ENCODE measurements at places on chromosomes 1 and 21.
A peak's percentile ranks its signal among the peaks of the same experiment; 100 is the strongest.

DNA sequence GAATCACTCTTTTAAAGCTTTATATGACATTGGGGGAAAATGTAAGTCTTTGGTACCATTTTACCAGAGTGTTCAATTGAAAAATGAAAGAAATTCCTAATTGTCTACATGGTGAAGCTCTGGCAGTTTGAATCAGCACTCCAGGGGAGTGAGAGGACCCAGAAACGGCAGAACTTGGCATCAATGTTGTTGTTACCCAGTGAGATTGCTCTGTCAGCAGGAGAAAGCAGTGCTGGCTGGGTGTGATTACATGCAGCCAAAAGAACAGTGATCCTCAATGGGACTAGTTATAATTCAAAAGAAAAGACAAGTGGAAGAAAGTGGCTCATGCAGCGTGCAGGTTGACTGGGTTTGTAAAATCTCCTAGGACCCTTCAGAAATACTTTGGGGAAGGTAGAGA lies 206.4 kb downstream of the PTPRC start:
- no peak for DNase-seq

DNA sequence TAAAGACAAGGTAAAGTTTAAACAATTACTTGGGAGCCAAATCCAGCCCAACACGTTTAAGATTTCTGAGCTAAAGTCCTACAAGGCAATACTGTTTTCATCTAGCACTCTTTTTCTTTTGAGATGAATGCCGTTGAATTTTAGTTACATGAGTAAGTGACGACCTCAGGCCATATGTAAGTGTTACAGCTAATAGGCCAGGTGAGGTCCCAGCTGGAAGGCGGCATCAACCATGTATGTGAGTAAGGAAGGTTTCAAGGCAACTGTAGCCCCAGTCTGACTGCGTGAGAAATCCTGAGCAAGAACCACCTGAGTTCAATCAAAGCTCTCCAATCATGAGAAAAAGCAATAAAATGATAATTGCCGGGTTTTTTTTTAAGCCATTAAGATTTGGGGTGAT lies 41.5 kb upstream of the EGLN1 start:
- DNase-seq = no peak

DNA sequence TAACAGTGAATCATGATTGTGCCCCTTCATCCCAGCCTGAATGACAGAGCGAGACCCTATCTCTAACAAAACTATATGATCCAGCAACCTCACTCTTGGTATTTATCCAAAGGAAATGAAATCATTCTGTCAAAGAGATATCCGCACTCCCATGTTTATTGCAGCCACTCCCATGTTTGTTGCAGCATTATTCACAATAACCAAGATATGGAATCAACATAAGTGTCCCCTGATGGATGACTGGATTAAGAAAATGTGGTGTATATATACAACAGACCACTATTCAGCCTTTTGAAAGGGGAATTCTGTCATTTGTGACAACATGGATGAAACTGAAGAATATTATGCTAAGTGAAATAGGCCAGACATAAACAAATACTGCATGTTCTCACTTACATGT lies 44.4 kb downstream of the TRMT1L start:
- no peak for DNase-seq

DNA sequence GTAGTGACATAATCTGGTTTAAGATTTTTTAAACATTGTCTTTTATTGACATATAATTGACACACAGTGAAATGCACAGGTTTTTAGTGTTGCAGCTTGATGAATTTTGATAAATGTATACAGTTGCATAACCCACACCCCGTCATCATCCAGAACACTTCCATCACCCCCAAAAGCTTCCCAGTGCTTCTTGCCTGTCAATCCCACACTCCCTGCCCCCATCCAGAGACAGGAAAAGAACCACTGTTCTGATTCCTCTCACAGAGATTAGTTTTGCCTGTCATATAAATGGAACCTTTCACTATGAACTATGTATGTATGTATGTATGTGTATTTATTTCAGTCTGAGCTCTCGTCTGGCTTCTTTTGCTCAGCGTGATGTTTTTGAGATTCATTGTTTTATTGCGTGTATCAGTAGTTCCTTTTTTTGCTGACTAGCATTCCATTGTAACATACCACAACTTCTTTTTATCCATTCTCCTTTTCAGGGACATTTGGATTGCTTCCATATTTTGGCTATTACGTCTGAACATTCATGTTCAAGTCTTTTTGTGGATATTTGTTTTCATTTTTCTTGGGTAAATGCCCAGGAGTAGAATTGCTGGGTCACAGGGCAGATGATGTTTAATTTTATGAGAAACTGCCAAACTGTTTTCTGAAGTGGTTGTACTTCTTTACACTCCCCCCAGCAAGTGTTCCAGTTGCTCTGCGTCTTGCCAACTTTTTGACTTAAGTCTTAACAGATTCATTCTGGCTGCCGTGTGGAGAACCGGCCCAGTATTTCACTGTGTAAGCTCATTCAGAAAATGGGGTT lies 8.7 kb downstream of the UBIAD1 start:
- no peak for DNase-seq

DNA sequence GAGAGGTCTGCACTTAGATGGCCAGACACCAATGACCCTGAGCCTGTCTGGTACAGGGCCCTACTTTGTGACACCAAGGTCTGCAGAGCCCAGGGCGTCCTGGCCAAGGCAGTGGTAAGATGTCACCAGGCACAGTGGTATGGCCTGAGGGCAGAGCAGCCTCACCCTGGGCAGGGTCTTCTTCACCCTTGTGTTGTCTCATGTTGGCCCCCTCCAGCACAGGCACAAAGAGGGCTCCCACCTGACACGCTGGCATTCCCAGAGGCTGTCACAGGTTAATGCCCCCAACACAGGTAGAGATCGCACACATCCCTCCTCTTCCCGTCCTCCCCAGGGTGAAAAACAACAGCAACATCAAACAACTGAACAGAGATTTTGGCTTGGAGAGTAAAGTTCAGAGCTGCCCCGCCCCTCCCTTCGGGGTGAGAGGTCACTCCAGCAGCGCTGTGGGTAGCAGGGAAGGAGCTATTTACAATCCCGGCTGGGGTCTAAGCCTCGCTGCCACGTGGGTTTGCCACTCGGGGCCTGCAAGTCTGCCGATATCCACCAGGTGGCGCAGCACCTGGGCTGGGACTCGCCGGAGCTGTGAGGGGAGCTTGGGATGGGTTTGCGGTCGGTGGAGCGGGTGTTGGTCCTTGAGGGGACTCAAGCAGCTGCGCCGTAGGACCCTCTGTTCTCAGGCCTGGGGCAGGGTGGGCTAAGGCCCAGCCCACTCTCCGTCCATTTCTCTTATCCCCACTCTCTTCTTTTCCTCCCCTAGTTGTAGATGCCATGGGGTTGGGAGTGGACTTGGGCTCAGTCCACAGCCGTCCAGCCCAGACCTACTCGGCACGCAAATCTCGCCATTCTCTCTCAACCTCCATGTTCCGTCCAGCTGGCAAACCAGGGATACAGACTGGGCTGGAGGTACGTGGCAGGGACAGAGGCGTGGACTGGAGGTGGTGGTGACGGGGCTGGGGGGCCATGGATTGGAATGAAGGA lies 12.7 kb downstream of the EFNA3 start:
- DNase-seq = peak; percentile 50

- DNase-seq = no peak
Observed at GRCh38 chr1:14810595-14811361, 212.3 kb downstream of the KAZN start.

DNA sequence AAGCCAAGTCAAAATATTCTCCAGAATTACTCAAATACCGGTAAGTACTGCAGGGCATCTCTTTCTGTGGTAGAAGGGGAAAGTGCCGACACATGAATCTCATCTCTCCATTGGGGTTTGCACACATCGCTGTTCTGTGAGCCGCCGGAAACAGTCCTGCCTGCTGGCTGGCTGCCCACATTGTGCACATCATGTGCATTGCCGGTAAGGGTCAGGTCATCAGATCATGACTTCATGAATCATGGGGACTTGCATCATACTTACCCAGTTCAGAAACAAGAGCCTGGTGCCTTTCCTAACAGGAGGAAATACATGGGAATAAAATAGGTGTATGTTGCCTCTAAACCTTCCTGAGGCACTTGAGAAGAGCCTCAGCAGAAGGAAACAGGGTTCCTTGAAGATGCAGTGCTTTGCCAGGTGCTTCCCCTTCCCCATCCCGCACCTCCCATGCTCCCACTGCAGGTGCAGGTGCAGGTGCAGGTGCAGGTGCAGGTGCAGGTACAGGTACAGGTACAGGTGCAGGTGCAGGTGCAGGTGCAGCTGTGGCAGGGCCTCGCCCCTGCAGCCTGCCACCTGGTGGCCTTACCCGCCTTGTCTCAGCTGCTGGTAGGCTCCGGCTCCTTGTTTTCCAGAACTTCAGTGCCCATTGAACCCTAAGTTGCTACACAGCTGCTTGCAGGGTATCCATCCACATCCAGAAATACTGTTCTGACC lies 26.5 kb downstream of the GPR137B start:
- no peak for DNase-seq

- no peak for DNase-seq
Observed at GRCh38 chr1:237811633-237812032, 79.1 kb downstream of the ZP4 start.

DNA sequence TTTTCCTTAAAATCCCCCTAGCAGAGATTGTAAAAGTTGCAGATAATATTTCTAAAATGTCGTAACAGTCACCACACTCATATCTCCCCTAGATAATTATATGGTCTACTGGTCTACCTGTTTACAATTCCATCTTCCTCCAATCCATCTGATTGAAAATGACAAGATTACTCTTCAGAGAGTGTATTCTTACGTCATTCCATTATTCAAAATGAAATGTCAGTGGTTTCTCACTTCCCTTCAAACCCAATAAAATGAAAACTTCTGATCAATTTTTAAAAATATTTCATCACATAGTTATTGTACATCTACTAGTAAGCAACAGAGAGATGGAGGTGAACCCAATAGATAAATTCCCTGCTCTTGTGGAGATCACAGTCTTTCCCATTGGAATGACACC lies 202.2 kb upstream of the C8B start:
- DNase-seq = no peak

All from activated gamma-delta T cell (primary cell).